ENCODE measurements at places on chromosomes 4 and X.

- DNase-seq = no peak
These were observed 418 bp downstream of the TAB3 start for GRCh38 chrX:30888526-30889146.

- no peak for DNase-seq
These were observed 216.6 kb upstream of the SLC7A11 start for GRCh38 chr4:138458751-138459150.

- no peak for DNase-seq
These were observed 253.9 kb downstream of the OPHN1 start for GRCh38 chrX:68179355-68179754.

DNA sequence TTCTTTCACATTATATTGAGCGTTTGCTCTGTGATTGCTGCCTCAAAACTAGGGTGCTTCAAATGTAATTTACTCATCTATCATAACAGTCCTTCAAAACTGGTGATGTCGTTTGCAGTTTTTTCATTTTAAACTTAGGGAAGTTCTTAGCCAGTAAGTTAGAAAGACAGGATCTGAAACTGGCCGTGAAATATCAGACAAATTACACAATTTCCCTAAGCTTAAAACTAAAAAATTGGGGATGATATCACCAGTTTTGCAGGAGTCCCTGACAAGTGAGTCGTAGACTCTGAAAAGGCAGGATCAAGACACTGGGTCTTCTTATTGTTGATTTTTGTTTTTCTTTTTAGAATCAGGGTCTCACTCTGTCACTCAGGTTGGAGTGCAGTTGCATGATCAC lies 44.8 kb downstream of the MOB1B start:
- no peak for DNase-seq

- DNase-seq = no peak
These were observed 207.6 kb downstream of the THOC2 start for GRCh38 chrX:123525123-123525725.

DNA sequence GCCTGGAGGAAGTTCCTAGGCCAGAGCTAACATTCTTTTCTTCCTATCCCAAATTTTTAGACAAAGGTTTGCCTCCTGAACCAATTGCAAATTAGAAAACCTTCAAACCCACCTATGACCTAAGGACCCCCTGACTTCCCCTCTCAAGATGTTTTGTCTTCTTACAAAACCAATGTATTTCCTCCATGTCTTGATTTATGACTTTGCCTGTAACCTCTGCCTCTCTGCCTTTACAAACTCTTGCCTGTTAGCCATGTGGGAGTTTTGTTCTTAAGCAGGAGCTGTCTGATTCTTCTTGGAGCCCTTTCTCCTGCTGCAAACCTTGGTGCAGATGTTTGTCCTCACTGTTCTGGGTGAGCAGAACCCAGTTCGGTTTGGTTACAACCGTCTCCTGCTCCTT lies 222.3 kb upstream of the BOD1L1 start:
- no peak for DNase-seq

Measured in A549 (cell line).